Stimulated activated CD4-positive, alpha-beta T cell treated with anti-CD3 and anti-CD28 coated beads, Interleukin-1b, Interleukin-23, amount 100 ng/mL, for 1 hour (primary cell): ENCODE measurements at places on chromosomes 6 and 20.

- no peak for DNase-seq
Observed at GRCh38 chr6:125804264-125804663, 13.5 kb downstream of the NCOA7 start.

DNA sequence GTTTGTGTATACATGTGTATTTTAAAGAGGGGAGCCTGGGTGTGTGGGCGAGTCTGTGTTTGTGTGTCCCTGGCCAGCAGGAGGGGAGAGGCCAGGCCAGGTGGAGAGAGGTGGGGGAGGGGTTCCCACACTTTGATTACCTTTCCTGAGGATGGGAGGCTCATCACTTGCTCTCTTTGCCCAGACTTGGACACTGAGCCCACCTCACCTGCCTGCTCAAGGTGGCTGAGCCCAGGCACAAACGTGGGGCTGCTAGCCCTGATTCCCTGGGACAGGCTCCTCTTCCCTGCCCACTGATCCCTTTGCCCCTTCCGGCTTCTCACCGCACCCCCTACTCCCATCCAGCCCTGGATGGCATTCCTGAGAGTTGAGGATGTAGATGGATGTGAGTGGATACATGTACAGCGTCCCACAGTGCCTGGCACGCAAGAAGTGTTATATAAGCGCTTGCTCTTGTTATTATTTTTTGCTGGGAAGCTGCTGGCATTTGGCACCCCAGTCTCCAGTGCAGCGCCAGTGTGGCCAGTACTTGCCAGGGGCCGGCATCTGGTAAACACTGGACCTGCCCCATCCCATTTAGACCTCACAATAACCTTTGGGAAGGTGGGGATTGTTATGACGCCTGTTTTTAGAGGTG, 2.7 kb downstream of the CEBPB start:
- no peak for DNase-seq

- no peak for DNase-seq
Observed at GRCh38 chr6:113921299-113921904, 49.5 kb downstream of the HDAC2 start.

DNA sequence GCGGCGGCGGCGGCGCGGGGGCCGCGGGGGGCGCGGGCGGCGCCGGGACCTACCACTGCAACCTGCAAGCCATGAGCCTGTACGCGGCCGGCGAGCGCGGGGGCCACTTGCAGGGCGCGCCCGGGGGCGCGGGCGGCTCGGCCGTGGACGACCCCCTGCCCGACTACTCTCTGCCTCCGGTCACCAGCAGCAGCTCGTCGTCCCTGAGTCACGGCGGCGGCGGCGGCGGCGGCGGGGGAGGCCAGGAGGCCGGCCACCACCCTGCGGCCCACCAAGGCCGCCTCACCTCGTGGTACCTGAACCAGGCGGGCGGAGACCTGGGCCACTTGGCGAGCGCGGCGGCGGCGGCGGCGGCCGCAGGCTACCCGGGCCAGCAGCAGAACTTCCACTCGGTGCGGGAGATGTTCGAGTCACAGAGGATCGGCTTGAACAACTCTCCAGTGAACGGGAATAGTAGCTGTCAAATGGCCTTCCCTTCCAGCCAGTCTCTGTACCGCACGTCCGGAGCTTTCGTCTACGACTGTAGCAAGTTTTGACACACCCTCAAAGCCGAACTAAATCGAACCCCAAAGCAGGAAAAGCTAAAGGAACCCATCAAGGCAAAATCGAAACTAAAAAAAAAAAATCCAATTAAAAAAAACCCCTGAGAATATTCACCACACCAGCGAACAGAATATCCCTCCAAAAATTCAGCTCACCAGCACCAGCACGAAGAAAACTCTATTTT, 2.0 kb downstream of the FOXC1 start:
- DNase-seq = no peak

DNA sequence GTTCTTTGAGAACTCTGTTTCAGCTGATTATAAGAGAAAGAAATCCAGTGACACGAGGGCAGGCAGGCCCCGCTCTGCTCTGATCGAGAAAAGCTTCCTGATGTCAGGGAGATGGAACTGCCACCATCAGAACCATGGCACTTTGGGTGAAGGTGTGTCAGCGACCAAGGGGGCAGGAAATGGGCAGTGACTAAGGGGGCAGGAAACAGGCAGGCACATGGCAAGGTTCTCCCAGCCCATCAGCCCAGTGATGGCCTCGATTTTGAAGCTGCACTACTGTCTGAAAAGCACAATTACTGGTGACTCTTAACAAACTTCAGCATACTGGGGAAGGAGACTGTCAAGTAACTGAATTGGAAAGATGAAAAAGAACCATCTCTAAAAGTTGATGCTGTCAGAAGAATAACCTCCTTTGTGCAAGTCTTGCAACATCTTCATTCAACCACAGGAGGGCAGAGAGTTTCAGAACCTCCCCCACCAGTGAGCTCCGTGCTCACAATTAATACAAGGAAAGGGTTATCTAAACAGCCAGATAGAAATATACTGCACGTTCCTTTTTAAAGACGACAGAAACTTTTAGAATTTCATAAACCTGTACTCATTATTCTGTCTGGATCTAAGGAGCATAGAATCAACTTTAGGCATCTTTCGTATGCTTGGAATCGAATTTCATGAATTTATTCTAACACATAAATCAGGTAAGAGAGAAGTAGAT, 39.1 kb downstream of the TMX4 start:
- no peak for DNase-seq

DNA sequence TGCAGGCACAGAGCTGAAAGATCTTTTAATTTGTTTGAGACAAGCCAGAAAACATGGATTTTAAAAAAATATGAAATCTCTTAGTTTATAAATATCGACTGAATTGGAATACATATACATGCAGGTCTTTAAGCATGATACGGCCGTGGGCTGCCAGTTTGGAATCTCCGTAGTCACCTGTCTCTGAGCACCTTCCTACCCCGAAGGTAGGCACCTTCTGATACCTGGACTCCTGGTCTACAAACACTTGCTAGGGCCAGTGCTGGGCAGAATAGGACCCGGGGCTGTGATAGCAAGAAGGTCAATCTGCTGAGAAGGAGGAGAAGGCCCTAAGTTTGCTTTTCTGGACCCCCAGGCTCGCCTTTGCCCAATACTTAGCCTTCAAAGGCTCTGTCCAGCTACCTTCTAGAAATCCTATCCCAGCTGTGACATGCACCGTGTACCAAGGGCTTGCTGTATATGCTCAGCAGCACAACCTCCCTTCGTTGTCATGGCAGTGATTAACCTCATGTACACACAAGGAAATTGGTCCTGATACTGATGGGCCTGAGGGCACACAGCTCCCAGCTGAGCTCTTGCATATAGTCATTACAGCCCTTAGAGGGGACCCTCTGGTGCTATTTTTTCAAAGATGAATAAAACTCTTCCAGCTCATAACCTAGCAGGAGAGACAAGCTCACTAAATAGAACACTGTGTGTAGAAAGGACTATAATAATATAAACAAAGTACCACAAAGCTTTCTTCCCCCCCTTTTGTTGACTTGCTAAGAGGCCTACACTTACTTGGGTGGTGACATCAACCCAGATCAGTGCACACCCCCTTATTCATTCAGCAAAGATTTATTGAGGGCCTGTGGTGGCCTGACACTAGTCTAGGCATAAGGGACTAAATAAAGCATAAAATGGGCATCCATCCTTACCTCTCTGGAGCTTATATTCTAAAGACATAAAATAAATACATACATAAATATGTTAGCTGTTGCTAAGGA, 17.7 kb downstream of the SNPH start:
- DNase-seq = no peak

GRCh38 chr20:59342023-59342957, 41.9 kb downstream of the EDN3 start:
- no peak for DNase-seq

GRCh38 chr6:3382326-3383279, 74.2 kb downstream of the SLC22A23 start:
- no peak for DNase-seq
